ENCODE measurements at places on chromosomes 6 and 20. TPM values are rescaled to one million over a fixed set of nuclear protein-coding genes. Genes with fewer than 3 reads are reported as not detected.

The RGS17 gene
- 2.6 TPM for total RNA-seq

The BTN1A1 gene
- not detected for total RNA-seq

The OGFRL1 gene
- 45.5 TPM for total RNA-seq

The RPL10A gene
- total RNA-seq = 850 TPM

Measured in hair follicle dermal papilla cell (primary cell).